ENCODE measurements at places on chromosomes 6 and 20. TPM values are rescaled to one million over a fixed set of nuclear protein-coding genes. Genes with fewer than 3 reads are reported as not detected.
A peak's percentile ranks its signal among the peaks of the same experiment; 100 is the strongest.

MAN1A1 gene
- total RNA-seq: 52.4 TPM

- no peak for DNase-seq
- peaks cover 39% of the 10 kb centered on the region for H3K4me1 ChIP-seq
- H3K27ac ChIP-seq: peak overlapping the region; percentile 44
- peak overlapping the region; percentile 47 for H3K4me3 ChIP-seq
- H3K36me3 ChIP-seq: peaks cover 61% of the 10 kb centered on the region
Measured at GRCh38 chr6:159036673-159037072, 8.1 kb downstream of the TAGAP start.

DNA sequence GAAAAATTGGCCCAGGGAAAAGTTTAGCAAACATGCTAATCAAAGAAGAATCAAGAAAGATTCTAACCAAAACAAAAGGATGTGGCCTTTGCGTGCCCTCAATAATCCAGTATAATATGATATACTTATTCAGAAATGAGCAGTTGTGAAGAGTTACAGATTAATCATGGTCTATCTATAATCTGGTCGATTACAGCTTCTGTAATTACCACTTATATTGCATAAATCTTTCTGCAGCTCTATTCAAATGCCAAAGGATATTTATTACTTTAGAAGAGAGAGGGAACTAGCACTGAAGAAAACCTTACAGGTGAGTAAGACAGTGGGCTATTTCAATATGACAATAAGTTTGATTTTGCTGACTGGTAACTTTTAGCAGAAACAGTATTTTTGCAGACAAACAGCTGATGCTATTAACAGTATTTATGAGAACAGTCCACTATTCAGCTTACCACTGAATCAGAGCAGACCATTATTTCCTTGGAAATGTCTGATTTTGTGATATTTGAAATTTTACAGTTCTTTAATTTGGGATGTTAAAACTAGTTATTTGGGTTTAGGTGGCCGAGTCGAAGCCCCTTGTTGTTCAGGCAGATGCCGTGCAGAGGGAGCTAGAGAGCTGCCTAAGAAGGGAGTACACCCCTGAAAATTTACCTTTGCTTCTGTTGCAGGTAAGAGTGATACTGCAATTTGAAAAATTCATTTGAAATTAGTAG is 92.2 kb downstream of the CEP57L1 start:
- H3K4me1 ChIP-seq: no peaks in the 10 kb centered on the region
- no peak overlapping the region for H3K4me3 ChIP-seq

DNA sequence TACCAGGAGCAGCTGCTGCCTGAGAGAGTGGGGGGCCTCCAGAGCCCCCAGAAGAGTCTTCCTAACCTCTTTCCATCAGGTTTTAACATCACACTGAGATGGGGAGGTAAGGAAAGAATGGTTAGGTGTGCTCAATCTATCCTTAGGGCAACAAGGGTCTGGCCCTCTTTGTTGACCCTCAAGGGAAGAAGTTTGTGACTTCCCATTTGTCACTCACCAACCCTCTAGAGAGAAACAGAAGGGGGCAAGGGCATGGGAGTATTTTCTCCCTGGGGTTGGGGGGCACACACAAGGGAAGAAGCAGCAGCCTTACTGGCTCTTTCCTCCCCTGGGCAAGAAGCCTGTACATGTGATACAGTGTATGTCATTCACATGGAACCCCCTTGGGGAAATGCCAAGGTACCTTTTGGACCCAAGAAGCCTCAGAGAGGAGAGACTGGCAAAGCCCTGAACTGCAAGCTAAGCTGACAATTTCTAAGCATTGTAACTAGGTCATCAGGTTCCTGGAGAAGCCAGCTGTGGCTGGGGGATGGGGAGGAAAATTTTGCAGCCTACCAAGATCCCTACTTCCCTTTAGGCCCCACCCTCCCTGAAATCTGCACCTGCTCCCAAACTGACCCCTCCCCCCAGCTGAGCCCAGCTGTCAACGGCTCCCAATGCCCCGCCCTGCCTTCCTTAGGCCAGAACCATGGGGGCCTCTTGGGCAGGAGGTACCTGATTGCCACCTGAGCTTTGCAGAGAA is 14.5 kb downstream of the BCL2L1 start:
- peaks cover 82% of the 10 kb centered on the region for H3K4me1 ChIP-seq
- peak overlapping the region; percentile 5 for H3K4me3 ChIP-seq
- H3K27ac ChIP-seq: no peak overlapping the region
- peaks cover 74% of the 10 kb centered on the region for H3K36me3 ChIP-seq
- DNase-seq: no peak

- peaks cover 4% of the 10 kb centered on the region for H3K4me1 ChIP-seq
- H3K27me3 ChIP-seq: no peaks in the 10 kb centered on the region
- peaks cover 14% of the 10 kb centered on the region for H3K36me3 ChIP-seq
- H3K4me3 ChIP-seq: no peak overlapping the region
- H3K27ac ChIP-seq: no peak overlapping the region
Measured at GRCh38 chr6:158460602-158461169, 99.2 kb upstream of the TMEM181 start.

- peak; percentile 43 for DNase-seq
- peak overlapping the region; percentile 75 for H3K4me3 ChIP-seq
- H3K27me3 ChIP-seq: peaks cover 6% of the 10 kb centered on the region
- H3K27ac ChIP-seq: peak overlapping the region; percentile 44
- no peaks in the 10 kb centered on the region for H3K36me3 ChIP-seq
Measured at GRCh38 chr6:156719720-156720563, 57.2 kb upstream of the ARID1B start.

DNA sequence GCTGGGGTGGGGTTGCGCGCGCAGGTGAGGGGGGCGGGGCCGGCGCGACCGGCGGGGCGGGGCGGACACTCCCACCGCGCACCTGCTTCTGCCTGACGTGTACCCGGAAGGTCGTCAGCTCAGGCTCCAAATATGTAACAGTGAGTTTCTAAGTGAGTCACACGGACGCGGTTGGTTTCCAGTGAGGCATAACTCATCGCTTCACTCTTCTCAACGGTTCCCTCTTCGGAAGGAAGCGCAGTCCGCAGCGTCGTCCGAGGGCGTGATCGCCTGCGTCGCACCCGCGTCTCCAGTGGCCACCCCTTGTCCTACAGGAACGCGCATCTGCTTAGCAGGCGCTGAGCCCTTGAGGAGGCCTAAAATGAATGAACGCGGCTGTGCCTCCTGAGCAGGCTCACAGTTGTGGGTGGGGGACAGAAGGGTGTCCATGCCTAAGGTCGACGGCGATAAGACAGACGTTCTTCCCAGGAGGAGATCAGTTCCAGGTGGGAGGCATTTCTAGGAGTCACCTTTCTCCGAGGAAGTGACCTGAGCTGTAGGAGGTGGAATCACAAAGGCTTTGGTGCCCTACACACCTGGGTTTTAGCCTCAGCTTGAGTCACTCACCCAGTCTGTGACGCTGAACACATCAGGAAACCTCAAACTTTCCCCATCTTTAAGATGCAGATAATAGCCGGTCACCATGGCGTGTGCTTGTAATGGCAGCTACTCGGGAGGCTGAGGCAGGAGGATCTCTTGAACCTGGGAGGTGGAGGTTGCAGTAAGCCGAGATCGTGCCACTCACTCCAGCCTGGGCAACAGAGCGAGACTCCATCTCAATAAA is 50.9 kb upstream of the EZR start:
- peaks cover 37% of the 10 kb centered on the region for H3K4me1 ChIP-seq
- peaks cover 5% of the 10 kb centered on the region for H3K27me3 ChIP-seq
- peak overlapping the region; percentile 87 for H3K4me3 ChIP-seq
- peak; percentile 94 for DNase-seq
- H3K27ac ChIP-seq: peak overlapping the region; percentile 99
